Fibroblast of upper back skin (primary cell): ENCODE measurements at places on chromosomes 12 and 14.

GRCh38 chr14:50559990-50560930 is at the start of gene ATL1:
Gene ATL1 (plus strand): TSS chr14:50560145. CDS start chr14:50560266, 121 bp downstream.
- DNase-seq = peak; percentile 68

- no peak for DNase-seq
These were observed 150.7 kb downstream of the CAND1 start for GRCh38 chr12:67419810-67420209.

DNA sequence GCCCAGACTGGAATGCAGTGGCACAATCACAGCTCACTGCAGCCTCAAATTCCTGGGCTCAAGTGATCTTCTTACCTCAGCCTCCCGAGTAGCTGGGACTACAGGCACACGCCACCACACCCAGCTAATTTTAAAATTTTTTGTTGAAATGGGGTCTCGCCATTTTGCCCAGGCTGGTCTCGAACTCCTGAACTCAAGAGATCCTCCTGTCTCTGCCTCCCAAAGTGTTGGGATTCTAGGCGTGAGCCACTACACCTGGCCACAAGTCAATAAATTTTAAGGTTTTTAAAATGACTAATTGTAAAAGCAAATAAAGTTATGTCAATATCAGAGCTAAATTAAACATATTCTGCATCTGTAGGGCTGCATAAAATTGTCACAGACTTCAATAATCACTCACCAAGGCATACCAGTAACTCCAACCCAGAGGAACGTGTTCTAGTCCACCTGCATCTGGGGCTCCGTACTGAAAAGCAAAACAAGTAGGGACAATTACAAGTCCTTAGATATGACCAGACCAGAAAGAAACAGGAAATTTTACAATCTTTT is 13.9 kb downstream of the GNS start:
- DNase-seq = no peak

DNA sequence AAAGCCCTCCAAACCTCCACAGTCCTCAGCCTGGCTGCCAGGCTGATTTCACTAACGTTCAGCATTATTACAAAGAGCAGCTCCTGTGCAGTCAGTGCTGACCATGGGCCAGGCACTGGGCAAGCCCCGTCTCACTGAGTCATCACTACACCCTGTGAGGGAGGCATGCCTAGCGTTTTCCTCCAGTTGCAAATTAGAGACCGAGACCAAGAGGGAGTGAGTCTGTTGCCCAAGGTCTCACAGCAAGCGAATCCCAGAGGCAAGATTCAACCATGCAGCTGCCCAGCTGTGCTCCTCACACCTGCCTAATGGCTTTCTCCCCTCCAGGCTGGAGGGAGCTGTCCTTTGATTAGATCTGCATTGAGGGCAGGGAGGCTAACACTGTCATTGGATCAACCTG is 229.3 kb upstream of the LHX5 start:
- peak; percentile 17 for DNase-seq

DNA sequence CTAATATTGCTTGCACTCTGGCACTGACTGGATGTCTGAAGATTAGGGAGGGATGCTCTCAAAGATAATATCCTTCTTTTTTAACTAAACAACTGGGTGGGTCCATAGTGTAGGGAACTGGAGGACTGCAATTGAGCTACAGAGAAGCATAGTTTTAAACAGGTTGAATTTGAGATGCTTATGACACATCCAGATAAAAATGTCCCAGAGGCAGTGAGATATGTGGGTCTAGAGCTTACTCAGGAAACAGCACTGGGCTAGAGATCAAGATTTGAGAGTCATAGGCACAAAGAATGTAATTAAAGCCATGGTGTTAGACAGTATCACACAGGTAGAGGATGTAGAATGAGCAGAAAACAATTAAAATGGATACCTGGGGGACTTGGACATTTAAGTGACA is 198.4 kb downstream of the NELL2 start:
- DNase-seq = no peak

GRCh38 chr12:31736472-31736871 is 7.7 kb upstream of the AMN1 start:
- DNase-seq = peak; percentile 83

- DNase-seq = peak; percentile 49
These were observed 18.0 kb upstream of the PHETA1 start for GRCh38 chr12:111386885-111387284.
